ENCODE measurements at places on chromosomes 11 and 22. TPM values are rescaled to one million over a fixed set of nuclear protein-coding genes. Genes with fewer than 3 reads are reported as not detected.

BAIAP2L2 gene
- total RNA-seq = 1.7 TPM

LMO2 gene
- 8.2 TPM for total RNA-seq

HEPN1 gene
- total RNA-seq = not detected

PRR33 gene
- not detected for total RNA-seq
